Endothelial cell of umbilical vein (primary cell): ENCODE measurements at places on chromosomes 7 and 10.

DNA sequence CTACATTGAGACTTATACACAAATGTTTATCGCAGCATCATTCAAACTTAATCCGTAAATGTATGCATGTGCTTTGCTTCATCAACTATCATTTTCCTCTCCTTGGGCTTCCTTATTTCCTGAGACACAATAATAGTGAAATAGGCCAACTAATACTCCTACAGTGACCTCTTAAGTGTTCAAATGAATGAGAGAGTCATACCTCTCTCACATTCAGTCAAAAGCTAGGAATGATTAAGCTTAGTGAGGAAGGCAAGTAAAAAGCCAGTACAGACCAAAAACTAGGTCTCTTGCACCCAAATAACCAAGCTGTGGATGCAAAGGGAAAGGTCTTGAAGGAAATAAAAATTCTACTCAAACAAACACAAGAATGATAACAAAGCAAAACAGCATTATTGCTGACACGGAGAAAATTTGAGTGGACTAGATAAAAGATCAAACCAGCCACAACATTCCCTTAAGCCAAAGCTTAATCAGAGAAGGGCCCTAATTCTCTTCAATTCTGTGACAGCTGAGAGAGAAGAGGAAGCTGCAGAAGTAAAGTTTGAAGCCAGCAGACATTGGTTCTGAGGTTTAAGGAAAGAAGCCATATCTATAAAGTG is 72.3 kb downstream of the GLCCI1 start:
- no peak for DNase-seq

DNA sequence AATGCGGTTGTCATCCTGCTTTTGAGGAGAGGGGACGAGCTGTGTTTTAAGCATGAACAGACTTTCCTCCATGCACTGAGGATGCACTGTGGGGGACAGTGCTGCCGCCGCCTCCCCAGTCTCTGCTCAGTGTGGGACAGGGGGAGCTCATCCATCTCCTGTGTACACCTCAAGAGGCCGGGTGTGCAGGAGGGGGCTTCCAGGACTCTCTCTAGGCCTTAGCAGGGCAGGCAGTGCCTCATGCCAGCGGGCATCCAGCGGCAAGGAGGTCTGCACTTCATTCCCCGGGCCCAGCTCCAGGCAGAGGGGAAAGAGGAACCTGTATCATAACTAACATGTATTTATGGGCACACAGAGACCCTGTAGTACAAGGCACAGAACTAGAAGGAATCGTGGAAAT is 89.7 kb downstream of the DIP2C start:
- no peak for DNase-seq

- no peak for DNase-seq
These were observed 206.3 kb downstream of the SNX10 start for GRCh38 chr7:26497801-26498596.

DNA sequence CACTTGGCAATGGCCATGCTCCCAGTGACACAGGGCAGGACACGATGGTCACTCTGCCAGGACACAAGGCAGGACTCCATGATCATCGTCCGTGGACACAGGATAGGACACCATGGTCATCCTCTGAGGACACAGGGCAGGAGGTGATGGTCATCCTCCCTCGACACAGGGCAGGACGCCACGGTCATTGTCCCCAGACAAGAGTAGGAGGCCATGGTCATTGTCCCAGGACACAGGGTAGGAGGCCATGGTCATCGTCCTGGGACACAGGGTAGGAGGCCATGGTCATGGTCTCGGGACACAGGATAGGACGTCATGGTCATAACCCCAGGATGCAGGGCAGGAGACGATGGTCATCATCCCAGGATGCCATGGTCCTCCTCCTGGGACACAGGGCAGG is 289.2 kb downstream of the TCERG1L start:
- no peak for DNase-seq

GRCh38 chr7:17058568-17058967 is 176.8 kb upstream of the AGR3 start:
- DNase-seq, result peak; percentile 70

DNA sequence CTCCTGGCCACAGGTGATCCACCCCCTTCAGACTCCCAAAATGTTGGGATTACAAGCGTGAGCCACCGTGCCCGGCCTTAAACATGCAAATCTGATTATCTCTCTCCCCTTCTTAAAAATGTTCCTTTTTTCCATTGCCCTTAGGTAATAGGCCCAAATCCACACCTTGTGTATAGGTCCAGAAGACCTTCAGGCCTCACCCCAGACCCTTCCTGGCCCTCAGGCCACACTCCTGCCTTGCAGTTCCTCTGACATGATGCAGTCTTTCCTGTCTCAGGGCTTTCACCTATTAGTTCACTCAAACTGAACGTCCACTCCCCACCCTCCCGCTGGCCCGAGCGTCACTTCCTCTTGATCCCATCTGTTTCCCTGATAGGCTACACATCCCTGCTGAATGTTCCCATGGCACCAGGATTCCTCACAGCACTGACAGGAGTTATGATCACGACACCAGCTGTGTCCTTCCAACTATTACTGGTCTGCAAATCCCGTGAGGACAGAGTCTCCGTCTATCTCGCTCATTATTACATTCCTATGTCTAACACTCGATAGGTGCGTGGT is 46.4 kb downstream of the DENND2A start:
- DNase-seq, result no peak

DNA sequence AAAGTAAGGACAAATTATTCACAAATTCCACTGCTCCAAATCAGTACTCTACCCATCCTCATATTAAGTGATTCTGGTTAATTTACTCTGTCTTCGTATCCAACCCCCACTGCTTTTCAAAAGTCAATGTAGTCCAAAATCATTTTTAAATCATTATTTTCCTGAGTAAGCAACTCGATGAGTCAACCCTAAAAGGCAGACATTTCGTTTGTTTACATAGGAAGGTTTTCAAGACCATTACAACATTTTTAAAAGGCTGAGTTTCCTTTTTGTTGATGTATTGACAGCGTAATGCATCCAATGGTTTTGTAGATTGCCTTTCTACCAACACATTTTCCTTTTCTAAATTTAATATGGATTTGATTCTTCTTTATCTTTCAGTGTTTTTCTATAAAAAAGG is 523.0 kb upstream of the ANKRD30A start:
- peak; percentile 77 for DNase-seq
